Eye (tissue), 1 donor: ENCODE measurements at places on chromosomes 16 and 17.

GRCh38 chr17:72749119-72749572, 343.3 kb downstream of the SLC39A11 start:
- DNase-seq, result no peak

DNA sequence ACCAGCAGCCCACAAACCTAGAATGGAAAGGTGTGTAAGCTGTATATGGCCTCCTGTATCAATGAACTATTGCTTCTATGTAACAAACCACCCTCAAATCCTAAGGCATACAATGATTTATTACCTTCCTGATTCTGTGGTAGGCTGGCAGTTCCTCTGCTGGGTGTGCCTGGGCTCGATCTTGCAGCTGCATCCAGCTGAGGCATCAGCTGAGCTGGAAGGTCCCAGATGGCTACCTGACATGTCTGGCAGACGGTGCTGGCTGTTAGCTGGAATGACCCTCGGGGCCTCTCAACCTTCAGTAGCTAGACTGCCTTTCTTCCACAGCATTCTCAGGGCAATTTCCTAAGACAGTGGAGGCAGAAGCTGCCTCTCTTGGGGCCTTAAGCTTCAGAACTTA, 152.7 kb downstream of the RAB11FIP4 start:
- no peak for DNase-seq

GRCh38 chr16:7124701-7125100, 207.9 kb upstream of the RBFOX1 start:
- DNase-seq, result no peak

DNA sequence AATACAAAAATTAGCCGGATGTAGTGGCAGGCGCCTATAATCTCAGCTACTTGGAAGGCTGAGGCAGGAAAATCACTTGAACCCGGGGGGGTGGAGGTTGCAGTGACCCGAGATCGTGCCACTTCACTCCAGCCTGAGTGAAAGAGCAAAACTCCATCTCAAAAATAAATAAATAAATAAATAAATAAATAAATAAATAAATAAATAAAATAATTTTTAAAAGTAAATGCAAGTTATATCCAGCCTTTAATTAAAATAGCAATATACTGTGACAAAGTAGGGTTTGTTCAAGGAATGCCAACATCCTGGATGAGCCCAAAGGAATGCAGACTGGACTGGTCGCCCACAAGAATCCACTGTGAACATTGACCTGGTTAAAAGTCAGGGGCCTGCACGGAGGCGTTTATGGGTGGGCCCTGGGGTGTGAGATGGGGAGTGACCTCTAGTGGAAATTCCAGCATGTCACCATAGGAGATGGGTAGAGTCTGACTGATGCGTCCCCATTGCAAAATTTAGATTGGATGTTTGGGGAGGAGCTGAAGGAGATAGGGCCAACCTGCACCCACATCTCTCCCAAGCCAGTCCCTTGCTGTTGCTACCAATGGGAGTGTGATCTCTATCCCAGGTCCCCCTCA, 9.7 kb upstream of the PIK3R5 start:
- no peak for DNase-seq

- DNase-seq, result peak; percentile 7
These were observed 49.8 kb upstream of the SCNN1B start for GRCh38 chr16:23252310-23252709.

- no peak for DNase-seq
These were observed 36.5 kb downstream of the FA2H start for GRCh38 chr16:74738113-74738541.

DNA sequence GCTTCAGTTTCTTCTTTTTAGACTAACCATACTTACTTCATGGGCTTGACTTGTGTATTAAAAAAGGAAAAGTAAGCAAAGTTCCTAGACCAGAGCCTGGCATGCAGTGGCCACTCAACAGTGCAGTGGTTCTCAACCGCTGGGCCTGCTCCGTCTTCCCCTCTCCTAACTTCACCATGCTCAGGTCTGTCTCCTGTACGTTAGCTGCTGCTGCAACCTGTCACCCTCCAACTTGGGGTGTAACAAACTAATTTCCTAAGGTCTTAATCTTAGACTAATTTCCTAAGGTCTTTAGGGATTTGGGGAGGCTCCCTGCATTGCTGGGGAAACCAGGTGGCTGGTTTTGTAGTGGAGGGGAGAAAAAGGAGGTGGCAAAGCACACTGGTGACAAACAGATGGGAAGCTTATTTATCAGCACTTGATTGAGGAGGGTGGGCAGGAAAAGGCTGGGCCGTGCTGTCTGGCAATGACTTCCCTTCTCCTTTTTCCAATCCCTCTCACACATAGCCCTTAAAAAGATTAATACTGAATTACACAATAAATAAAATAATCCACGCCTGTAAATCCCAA, 2.2 kb upstream of the ARL4D start:
- no peak for DNase-seq

DNA sequence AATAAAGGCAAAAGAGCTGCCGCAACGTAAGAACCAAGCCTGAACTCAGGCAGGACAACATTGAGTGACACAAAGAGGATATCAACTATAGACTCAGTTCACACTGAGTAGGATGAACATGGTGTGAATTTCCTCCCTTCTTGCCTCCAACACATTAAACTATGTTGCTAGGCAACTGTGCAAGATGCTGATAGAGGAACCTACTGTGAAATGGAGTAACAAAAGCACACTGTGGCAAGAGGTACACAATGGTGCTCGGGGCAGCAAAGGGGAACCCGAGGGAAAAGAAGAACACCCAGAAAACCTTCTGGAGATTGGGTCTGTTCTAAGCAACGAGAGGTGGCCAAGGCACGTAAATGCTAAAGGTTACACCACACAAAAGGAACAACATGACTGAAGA, 34.1 kb downstream of the GRB2 start:
- DNase-seq, result no peak

DNA sequence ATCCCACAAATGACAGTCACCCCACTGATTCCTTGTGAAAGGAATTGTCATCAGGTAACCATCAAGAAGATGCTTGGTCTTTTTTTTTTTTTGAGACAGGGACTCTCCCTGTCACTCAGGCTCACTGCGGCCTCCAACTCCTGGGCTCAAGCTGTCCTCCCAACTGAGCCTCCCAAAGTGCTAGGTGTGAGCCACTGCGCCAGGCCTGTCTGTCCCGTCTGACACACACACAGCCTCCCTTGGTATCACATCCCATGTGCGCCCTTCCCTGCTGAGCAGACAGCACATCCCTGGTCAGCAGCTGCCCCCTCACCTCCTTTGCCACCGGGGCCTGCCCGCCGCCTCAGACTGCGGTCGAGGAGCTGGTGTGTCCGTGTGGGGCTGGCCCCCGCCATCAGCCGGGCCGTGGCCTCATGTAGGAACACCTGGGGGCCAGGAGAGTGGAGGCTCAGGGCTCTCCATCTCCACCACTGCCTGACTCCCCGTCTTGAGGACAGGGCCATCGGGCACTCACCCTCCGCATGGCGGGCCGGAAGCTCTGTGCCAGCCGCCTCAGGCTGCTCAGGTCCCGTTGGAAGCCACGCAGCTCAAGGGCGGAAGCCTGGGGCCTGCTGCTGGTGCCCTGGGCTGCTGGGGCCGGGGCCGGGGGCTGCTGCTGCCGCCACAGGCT, 23.6 kb downstream of the SREBF1 start:
- DNase-seq, result peak; percentile 29

- no peak for DNase-seq
These were observed 16.0 kb downstream of the KCNJ2 start for GRCh38 chr17:70185285-70185684.

GRCh38 chr17:44473367-44473766, 29.8 kb downstream of the GPATCH8 start:
- DNase-seq, result no peak

DNA sequence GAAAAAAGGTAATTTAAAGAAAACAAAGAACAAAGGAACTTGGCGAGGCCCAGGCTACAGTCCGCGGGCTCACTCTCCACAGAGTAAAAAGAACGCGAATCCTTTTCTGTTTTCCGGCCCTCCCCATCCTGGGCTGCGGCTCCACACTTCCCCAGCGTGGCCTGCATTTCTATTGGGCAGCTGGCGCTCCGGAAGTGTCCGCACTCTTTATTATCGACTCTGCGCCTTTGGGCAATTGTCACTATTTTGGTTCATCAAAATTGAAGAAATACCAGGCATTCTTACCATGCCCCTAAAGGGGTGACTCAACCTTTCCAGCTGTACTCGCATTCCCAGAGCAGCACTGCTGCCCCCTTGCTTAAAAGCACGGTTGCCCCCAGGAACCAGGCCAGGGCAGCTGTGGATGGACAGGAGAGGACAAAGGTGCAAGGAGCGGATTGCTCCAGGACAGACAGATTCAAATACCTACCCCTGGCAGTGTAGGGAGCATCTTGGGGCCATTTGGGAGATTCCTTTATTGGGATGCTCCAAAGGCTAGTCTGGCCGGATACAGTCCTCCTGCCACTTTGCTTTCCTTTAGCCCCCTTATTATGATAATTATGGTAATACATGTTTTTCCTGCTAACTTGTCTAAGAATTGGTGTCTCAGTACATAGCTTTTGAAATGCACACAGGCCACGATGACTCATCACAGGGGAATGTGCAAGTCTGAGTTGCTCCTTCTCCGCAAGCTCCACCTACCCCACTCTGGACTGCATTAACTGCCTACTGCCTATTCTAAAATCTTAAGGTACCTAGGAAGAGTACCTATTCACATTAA, 985 bp upstream of the SLFN12 start:
- DNase-seq, result peak; percentile 83

DNA sequence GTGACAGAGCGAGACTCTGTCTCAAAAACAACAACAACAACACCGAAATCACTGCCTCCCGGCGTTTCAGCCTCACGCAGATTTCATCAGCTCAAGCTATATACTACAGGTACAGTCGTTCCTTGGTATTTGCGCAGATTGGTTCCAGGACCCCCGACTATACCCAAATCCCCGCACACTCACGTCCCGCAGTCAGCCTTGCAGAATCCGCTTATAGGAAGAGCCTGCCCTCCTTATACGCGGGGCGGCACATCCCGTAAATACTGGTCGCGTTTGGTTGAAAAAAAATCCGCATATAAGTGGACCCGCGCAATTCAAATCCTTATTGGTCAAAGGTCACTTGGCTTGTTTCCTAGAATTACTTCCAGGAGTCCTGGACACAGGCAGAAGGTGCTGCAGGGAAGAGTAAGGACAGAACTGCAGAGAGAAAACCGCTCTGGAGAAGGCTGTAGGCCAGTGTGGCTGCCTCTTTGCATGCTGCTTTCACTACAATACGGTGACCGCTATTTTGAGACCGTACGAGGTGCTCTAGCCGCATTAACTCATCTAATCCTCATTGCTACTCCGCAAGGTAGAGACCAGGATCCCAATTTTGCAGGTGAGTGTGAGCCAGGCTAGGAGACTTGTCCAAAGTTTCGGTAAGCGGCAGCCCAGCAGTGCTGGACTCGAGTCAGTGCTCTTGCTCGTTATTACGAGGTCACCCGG, 718 bp downstream of the NDUFAB1 start:
- peak; percentile 17 for DNase-seq

DNA sequence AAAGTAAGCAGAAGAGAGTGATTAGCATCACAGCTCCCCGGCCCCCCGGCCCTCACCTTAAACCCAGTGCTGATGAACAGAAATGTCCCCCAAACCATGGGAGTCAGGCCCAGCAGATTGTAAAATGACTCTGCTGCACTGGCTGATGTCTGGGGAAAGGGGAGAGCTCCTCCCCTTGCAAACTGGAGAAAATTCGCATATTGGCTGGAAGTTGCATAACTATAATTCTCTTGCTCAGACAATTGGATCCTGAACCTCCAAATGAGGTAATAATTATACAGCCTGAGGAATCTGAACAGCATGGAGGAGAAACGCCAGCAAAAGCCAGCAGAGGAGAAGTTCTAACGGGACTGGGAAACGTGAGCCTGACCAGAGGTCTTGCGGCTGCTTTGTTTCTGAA, 109.7 kb downstream of the C16orf95 start:
- DNase-seq, result peak; percentile 65

GRCh38 chr16:66334853-66335574, 31.5 kb upstream of the CDH5 start:
- DNase-seq, result no peak

GRCh38 chr17:63365366-63366240, 80.5 kb downstream of the CYB561 start:
- DNase-seq, result no peak

- peak; percentile 25 for DNase-seq
These were observed 100.5 kb upstream of the SHISA6 start for GRCh38 chr17:11140501-11140900.

- DNase-seq, result peak; percentile 94
These were observed 98.5 kb downstream of the SOX9 start for GRCh38 chr17:72219137-72219823.

- peak; percentile 76 for DNase-seq
These were observed 260.7 kb downstream of the MAF start for GRCh38 chr16:79339863-79340262.

DNA sequence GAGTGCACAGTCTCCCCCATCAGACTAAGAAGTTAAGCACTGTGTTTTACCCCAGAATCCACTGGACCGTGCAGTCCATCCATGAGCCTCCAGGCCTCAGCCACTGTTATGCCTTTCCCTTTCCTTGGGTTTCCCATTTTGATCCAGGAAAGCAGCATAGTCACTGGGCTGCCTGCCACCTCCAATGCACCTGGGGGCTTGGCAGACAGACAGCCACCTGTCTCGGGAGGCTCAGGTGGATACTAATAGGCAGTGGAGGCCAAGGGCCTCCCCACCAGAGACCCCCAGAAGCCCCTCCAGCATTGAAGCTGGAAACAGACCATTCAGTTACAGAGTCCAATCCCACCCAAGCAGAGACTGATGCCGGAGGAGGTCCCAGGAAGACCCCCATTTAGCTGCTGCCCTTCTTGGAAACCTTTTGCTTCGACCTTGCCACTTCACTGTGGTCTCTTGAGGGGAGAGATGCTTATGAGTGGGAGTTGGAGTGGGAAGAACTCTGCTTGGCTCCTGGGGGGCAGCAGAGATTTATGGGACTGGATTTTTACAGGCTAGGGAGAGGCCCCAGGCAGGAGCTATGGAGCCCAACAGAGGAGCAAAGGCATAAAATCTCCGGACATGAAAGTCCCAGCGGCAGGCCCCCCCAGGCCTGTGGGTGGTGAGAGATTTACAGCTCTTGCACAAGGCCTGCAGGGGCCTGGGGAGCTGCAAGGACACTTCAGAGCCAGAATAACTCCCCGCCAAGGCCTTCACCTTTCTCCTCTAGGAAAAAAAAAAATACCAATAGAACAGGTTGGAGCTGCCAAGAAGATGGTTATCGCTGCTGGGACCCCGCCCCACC, 12.2 kb upstream of the SP2 start:
- DNase-seq, result no peak

DNA sequence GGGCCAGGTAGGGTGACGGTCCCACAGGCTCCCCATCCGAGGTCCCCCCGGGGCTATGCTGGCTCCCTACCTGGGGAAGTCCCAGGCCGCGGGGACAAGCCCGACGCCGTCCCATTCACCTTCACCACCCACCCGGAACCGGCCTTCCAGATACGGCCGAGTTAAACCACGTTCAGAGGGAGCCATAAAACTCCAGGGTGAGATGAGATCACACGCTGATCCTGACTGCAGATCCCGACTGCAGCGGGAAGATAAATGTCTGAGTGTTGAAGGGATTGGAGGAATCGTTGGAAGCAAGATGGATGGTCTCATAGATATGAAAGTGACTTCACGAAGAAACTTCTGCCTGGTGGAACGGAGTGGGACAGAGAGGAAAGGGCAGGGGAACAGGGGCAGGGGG, 13.6 kb upstream of the C1QTNF8 start:
- DNase-seq, result no peak
